NCI-H524 (cell line): ENCODE measurements at places on chromosomes 16 and 17.

DNA sequence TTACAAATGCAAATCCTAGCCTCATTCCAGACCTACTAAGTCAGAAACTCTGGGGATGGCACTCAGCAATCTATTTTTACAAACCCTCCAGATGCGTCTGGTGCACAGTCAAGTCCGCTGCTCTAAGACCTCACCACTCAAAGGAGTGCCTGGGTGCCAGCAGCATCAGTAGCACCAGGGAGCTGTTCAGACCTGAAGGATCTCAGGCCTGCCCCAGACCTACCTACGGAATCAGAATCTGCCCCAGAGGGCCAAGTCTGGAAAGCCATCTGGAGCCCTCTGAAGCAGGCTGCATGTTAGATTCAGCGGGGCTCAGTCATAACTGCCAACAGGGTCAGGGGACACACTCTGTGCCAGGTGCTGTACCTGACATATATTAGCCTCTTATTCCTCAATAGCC, 17.6 kb downstream of the MEOX1 start:
- peak; percentile 68 for DNase-seq

- no peak for DNase-seq
Observed at GRCh38 chr16:35713762-35714650, 2254.6 kb downstream of the TP53TG3F start.

- DNase-seq = no peak
Observed at GRCh38 chr16:86252596-86252995, 257.7 kb upstream of the FOXF1 start.

DNA sequence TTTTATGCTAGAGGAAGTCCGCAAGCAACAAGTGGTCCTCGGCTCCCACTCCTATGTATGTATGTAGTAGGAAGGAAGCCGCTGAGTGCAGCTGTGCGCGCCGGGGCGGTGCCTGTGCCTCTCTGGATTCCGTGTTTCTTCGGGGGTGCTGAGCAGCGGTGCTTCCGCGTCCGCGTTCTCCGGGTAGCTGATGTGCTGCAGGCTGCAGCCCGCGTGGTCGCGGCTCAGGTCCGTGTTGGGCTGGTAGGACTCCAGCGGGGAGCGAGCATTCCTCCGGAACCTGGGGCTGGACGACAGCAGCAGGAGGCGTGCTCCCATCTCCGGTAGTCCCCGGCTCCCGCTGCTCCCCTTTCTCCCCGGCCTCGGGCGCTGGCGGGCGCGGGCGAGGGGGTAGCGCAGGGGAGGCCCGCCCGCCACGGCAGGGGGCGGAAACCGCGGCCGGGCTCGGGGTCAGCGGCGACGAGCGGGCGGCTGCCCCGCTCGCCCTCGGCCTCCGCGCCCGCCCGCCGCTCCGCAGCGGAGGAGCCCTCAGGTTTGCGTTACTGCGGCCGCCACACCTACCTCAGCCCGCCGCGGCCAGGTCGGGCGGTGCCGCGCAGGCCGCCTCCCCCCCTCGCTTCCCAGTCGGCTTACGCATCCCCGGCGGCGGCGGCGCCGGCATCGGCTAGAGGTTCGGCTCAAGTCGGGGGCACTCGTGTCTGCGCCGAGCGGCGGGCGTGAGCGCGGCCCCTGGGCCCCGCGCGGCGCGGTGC, 487 bp downstream of the C17orf67 start:
- DNase-seq = no peak
